ENCODE measurements at places on chromosomes 2 and 18. TPM values are rescaled to one million over a fixed set of nuclear protein-coding genes. Genes with fewer than 3 reads are reported as not detected.
A peak's percentile ranks its signal among the peaks of the same experiment; 100 is the strongest.

DNA sequence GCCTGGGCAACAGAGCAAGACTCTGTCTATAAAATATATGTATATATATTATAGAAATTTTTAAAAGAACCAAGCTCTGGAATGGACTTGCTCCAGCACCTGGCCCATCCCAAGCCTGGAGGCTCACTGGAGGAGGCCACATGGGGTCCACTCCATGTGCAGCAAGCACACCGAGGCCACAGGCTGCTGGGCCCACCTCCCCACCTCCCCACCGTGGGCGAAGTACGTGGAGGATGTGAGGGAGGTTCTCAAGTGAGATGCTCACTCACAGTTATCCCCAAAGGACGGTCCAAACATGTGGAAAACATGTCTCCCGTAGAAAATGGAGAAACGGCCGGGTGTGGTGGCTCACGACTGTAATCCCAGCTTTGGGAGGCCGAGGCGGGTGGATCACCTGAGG is 13.9 kb upstream of the RAB17 start:
- DNase-seq: no peak

- no peak for DNase-seq
Observed at GRCh38 chr18:74382481-74383017, 66.9 kb downstream of the C18orf63 start.

SPATA3 gene
- not detected for total RNA-seq

- DNase-seq: peak; percentile 43
Observed at GRCh38 chr2:128494640-128495321, 176.1 kb upstream of the HS6ST1 start.

DNA sequence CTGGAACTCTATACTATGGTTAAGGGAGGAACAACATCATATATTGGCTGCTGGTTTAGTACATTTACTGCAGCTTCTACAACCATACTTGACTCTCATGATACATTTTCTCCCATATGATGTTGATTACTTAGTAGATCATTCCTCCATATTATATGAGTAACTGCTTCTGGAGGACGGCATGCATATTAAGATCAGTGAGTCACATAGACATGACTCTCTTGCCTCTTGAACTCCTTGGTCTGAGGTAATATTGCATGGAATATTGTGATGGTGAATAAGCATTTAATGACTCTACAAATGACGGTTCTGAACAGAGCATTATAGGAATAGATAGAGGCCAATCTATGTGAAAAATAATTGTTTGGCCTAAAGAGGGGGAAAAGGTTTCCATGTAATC is 418.8 kb upstream of the SPHKAP start:
- no peak for DNase-seq

GALR1 gene
- not detected for total RNA-seq

RAB17 gene
- 3.4 TPM for total RNA-seq

DNA sequence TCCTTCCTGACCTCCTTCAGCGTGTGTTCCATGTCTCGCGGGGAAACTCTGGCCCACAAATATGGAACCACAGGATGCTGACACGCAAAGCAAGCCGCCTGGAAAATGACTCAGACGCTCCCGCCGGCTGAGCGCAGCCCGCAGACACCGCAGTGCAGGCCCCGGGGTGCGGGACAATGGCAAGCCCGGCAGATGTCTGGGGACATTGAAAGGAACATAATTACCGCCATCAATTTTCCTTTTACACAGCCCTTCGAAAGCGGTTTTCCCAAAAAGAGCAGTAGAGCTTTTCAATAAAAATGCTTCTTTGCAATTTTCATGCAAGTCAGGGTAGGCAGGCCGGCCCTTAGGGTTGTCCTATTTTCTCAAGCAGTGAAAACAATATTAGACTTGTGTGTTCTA is 159.2 kb upstream of the SH3BP4 start:
- no peak for DNase-seq

PARD6G gene
- total RNA-seq: 1.3 TPM

PER2 gene
- 7.1 TPM for total RNA-seq

DNA sequence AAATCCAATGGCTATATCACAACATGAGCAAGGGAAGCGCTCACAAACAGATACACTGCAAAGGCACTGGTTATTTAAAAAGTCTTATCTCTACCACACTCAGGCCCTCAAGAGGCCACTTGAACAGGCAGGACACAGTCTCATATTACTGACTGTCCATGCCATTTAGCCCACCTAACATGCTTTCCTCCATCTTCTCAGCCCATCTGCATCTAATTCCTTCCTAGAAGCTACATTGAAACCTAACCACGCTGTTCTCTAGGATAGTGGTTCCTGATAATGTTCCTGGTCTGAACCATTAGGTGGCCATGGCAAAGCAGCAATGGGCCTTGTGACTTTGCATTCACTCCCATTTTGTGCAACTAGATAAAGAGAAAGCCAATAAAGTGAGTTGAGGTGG is 22.5 kb upstream of the NEB start:
- no peak for DNase-seq

- no peak for DNase-seq
Observed at GRCh38 chr2:218853766-218854165, 5.8 kb upstream of the WNT6 start.

DNA sequence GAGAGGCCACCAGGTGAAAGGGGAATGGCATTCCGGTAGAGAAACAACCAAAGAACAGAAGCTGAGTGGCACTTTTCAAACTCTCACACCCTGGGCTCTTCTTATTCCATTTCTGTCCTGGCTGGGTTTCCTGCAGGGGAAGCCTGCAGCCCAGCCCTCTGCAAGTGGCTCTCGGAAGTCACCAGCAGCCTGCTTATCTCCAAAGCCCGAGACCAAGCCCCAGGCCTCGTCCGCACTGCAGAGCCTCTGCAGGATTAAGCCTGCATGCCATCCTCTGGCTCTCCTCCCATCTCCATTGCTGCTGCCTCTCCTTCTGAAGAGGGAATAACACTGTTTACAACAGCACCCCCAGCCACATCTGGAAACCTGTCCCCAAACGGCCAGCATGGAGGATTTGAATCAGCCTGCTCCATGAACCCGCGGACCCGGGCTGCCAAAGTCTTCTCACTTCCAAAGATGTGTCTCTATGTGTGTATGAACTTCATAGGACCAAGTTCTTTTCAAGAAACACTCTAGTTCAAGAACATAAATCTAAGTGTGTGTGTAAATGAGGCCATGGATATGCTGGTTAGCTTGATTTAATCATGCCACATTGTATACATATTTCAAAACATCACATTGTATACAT is 54.2 kb downstream of the DIPK1C start:
- DNase-seq: no peak

GRCh38 chr2:211103989-211104388 is 547.6 kb downstream of the CPS1 start:
- DNase-seq: no peak

CSRNP3 gene
- total RNA-seq: 3.8 TPM

ZNF532 gene
- total RNA-seq: 70.9 TPM

DNA sequence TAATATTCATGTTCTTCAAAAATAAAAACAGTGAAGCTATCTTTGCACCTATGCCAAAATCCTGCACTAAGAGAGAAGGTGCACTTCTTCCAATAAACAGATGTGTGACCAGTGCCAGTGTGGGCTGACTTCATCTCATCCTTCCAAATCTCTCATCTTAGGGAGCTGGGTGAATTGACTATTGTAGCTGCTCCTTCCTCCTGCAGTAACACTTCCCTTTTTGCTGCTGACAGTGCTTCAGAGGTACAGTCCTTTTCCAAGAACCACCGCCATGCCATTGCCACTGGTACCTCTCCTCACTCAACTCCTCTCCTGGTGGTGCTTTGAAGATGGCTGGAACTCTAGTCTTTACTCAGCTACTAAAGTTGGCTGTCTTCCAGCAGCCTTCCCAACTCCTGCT is 42.1 kb upstream of the ARHGAP25 start:
- no peak for DNase-seq

GRCh38 chr2:173393186-173393585 is 38.5 kb downstream of the CDCA7 start:
- DNase-seq: no peak

GRCh38 chr2:11352781-11353537 is 8.5 kb upstream of the ROCK2 start:
- DNase-seq: no peak

DNA sequence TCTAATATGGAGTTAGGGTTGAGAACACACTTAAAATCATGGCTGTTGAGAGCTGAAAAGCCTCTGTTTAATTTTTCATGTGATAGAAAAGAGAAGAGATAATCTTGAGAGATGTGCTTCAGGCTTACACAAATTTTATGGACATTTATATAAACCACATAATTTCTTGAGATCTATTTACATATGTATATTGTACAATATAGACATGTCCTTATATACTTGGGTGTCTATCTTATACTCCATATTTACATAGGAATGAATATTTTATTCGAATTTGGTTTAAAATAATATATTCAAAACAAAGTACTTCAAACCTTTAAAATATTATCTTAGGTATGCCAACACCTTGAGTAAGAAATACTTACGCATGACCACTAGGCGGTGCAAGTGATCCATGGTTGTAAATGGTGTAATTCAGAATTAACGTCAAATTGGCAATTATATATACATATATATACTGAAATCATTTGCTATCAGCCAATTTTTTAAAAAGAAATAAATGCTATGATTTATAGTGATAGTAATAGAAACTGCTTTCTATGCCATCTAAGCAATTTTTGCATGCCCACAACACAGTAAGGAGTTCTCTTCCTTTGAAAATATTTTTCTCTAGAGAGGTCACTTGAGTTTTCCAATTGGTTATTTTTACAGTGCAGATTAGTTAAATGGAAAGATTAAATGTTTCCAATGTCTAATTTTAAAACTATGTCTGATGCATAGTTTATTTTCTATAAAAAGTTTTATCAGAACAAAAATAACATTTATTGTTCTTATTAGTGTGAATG is 37.6 kb upstream of the SPAG16 start:
- DNase-seq: no peak

DNA sequence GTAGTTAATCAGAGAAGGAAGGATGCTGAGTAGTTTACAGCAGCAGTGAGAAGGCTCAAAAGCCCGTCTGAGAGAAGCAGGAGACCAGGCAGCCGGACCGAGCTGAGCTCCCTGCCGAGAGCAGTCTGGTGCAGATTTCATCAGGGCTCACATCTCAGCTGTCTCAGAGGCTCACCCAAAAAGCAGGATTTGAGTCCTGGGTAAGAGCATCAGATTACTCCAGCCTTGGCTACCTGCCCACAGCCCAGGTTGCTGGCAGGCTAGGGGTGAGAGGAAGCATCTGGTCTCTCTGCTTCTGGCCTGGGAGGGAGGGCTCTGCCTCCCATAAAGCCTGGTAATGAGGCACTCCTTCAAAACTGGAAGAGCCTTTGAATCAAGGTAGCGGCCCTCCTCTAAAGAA is 140.5 kb downstream of the ST6GAL2 start:
- no peak for DNase-seq

DNA sequence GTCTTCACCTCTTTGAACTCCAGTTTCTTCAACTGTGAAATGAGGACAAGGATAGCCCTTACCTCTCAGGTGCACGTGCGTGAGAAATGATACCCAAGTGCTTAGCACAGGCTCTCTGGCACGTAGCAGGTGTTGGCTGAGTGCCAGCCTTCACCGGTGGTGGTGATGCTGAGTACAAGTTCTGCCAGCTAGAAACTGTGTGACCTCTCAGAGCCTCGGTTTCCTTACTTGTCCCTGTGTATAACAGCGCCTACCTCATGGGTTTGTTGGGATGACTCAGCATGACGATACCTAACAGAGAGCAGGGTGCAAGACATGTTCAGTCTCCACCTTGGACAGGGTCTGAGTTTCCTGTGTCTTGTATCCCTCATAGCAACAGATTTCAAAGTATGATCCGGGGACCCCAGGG is 205.1 kb downstream of the TNS1 start:
- DNase-seq: peak; percentile 66

- DNase-seq: no peak
Observed at GRCh38 chr2:223768179-223768578, 69.2 kb downstream of the AP1S3 start.

DNA sequence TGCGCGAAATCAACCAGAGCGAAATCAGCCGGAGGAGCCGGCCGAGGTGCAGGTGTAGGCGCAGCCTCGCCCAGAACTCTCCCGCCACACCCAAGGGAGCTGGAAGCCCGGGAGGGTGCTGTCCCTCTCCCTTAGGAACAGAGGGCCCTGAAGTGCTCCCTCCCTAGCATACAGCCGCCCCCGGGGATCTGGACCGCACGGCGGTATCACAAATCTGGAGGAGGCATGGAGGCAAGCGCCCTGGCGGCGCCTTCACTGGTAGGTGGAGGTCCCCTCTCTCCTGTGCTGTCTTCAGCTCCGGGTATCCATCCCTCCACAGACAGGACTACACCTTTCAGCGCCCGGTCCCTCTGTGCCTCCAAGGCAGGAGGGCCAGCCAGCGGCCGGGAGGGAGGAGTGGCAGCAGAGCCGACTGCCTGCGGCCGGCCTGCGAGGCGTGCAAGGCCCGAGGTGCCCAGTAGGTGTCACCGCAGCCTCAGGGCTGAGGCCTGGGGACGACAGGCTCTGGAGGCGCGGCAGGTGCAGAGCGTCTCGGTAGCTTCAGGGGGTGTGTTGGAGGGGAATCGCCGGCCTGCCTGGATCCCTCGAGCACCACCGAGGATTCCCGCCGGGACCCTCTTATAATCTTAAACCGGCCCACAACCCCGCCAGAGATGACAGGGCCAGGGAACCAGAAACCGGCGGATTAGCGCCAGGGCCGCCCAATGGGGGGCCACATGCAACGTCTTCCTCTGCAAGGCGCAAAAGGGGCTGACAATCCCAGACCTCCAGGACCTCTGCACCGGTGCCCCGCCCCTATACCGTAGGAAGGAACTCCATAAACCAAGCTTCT is 2.8 kb downstream of the IHH start:
- peak; percentile 89 for DNase-seq

- no peak for DNase-seq
Observed at GRCh38 chr2:172094294-172095145, 8.2 kb downstream of the DLX2 start.

ZSWIM2 gene
- not detected for total RNA-seq

- DNase-seq: peak; percentile 84
Observed at GRCh38 chr18:36297417-36298125, at the start of gene FHOD3. Gene FHOD3 (plus strand): TSS chr18:36297713. CDS start chr18:36297836, 123 bp downstream.

GPR45 gene
- total RNA-seq: not detected

GRCh38 chr2:71929482-71929772 is 218.2 kb downstream of the CYP26B1 start:
- DNase-seq: no peak

PJVK gene
- 1.4 TPM for total RNA-seq

GDF7 gene
- 0.55 TPM for total RNA-seq

GRCh38 chr2:96699621-96700020 is 40.2 kb downstream of the LMAN2L start:
- no peak for DNase-seq

- DNase-seq: no peak
Observed at GRCh38 chr2:152638056-152638455, 79.2 kb downstream of the PRPF40A start.

DNA sequence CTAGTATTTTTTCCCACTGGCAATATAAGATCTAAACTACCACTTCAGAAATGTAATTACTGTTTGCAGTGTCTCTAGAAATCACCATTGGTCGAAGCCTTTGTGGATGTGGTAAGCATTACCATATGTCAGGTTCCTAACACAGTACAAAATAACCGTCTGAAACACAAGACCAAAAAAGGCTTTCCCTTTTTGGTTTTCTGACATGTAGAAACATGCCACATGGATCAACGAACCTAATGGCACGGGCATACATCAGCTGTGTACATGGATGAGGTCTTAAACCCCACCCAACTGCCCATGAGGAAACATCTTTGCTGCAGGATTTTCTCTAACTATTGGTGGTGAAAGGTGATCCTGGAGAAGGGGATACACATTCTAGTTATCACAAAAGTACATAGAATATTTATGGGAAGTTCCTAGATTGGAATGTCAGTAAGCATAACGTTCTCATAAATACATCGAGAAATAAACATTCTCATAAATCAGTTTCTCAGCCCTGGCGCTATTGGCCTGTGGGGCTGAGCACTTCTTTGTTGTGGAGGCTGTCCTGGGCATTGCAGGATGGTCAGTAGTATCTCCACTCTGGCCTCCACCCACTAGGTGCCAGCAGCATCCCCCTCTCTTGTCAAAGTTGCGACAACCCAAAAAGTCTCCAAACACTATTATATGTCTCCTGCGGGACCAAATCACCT is 9.0 kb downstream of the VIT start:
- DNase-seq: no peak

Data from heart left ventricle (tissue), 16 donors.